ENCODE measurements at places on chromosomes 3 and 15.

GRCh38 chr3:170697908-170698307, 112.0 kb upstream of the SLC7A14 start:
- DNase-seq: no peak

DNA sequence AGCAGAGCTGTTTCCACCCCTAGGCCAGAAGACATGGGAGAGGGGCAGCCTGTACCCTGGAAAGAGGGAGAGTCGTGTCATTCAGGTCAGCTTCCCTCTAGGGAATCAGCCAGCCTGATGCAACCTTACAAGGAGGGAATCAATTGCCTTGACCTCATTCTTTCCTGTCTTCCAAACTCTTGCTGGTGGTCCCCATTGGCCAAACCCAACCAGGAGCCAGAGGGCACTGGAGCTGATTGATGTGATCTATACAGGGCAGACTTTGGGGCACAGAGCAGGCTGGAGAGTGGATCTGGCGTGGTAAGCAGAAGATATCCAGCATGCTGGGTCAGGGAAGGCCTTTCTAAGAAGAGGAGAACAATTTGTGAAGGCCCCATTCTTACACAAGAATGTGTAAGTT, 19.1 kb upstream of the MAGEF1 start:
- DNase-seq: no peak

DNA sequence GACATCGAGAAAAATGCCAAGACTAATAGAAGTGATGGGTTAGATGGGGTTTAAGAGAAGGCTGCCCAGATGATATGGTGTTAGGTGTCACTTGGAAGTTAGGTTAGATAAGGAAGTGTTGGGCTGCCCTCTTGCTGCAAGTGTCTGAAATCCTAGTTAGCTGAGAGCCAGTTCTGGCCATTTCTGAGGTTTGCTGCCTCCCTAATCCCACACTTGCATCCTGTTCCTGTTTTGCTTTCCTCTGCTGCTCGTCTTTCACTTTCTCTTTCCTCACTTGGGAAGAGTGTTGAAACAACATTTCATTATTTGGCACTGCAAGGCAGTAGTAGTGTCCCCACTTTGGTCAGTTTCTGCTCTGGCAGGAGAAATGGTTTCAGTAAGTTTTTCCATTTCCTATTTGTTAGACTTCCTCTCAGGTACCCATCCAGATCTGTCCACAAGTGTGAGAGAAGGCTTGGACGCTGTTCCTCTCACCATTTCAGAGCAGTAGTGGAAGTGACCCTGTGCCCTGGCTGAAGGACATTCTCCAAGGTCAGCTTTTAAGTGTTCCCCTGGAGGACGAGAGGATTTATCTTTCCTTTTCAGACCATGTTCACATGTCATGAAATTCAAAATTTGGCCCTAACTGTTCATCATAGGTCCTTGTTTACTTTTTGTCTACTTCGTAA, 93.3 kb downstream of the ADAMTSL3 start:
- DNase-seq: no peak

GRCh38 chr3:56878074-56878473, 76.3 kb upstream of the ARHGEF3 start:
- no peak for DNase-seq

- no peak for DNase-seq
Observed at GRCh38 chr3:62817678-62818077, 57.5 kb downstream of the CADPS start.

DNA sequence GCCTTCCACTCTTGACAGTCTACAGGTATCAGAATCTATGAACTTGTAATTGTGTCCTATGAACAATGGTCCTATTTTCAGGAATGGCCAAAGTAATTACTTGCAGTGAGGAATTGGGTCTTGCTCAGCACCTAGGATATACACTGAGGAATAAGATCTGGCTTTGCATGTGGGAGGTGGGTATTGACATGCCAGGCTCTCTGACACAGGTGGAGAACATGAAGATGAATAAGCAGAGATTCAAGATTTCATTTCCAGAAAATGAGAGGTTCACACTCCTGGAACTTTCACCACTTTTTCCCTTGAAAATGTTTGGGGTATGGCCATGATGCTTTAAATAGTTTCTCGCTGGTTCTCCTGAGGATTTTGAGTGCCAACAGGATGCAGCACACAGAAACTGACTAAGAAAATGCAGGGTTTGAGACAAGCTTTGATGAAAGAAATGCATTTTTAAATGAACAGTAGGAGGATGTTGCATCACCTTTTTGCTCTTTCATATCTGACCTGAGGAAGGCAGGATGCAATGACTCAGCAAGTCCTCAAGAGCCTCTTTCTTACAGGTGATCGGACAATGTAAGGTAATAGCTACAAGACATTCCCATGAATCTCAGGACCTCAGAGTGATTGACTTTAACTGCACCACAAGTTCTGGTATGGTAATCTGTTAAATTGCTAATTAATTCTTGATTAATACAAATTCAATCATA, 3.7 kb downstream of the HRG start:
- DNase-seq: no peak

Measured in activated CD8-positive, alpha-beta memory T cell treated with anti-CD3 and anti-CD28 coated beads for 24 hours (primary cell).